Inflammatory macrophage treated with lipopolysaccharide for 4 hours (primary cell): ENCODE measurements at places on chromosomes 4 and X.

DNA sequence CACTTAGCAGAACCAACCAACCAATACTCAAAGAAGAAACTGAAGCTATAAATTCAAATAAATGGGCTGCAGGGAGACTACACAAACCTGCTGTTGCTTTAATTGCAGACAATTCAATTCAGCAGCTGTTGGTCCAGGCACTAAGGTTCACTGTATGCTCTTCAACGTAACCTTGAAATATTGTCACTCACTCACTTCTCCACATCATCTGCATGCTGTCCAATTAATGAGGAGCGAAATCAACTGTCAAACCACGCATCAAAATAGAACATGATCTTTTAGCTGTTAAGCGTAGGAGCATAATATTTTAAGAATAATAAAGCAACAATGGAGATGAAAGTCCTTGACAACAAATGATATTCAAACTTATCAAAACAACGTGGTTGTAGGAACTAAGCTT lies 17.0 kb downstream of the ENOX2 start:
- no peak for DNase-seq

- DNase-seq, result peak; percentile 37
These were observed 168.0 kb downstream of the SOWAHB start for GRCh38 chr4:76729980-76730379.

- no peak for DNase-seq
These were observed 90.9 kb upstream of the SRD5A3 start for GRCh38 chr4:55255179-55255578.

DNA sequence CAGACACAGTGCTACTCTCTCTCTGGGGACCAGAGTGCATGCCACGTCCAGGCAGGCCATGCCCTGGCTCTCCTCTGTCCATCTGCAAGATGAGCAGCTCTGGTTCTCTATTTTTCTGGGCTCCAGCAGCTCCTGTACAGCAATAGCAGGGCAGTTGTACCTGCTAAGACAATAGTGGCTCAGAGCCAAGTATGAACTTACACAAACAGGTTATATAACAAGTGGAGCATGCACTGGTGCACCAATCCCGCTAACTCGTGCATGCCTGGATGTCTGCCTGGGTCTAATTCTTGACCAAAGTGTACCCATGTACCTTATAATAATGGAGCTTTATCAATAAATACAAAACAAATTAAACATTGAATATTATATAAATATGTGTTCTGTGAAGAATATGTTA lies 392.3 kb downstream of the CENPC start:
- no peak for DNase-seq

- no peak for DNase-seq
These were observed 90.3 kb upstream of the FRG1 start for GRCh38 chr4:189850239-189850856.

DNA sequence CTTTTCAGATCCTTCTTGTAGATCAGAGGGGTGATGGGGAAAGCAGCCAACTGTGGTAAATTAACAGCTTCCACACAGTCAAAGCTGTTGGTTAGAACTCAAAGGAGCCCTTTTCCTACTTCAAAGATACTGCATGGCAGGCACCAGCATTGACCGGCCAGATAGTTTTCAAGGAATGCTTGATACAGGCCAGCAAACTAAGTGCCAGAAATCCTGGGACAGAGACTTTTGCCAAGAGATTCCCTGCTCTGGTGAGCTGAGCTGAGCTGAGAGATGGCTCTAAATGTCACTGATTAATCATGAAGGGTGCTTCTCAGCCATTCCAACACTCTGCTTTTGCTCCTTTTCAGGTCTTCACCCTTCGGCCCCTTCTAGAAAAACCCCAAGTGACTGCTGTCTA lies 131.6 kb upstream of the MED14 start:
- DNase-seq, result no peak

GRCh38 chrX:134013524-134013923 lies 28.1 kb upstream of the GPC3 start:
- no peak for DNase-seq

DNA sequence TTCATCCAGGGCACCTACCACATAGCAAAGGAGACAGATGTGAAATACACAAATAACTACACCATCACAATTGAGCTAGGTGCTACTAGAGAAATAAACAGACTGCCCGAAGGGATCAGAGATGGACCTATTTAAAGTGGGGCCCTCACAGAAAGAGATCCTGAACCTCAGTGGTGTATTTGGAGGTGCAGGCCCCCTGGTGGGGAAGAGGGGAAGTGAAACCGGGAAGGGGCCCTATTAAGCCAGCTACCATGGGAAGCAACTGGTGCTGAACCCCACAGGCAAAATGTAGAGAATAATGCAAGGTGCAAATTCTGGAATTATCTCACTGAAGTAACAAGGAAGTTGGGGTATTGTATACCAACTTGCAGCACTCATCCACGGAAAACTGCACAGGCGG lies 78.6 kb upstream of the FAM9A start:
- DNase-seq, result no peak

- DNase-seq, result no peak
These were observed 54.8 kb downstream of the C4orf51 start for GRCh38 chr4:145734576-145735346.
